ENCODE measurements at places on chromosomes 12 and 14.
A peak's percentile ranks its signal among the peaks of the same experiment; 100 is the strongest.

GRCh38 chr12:96456265-96456974 is 33.0 kb upstream of the CFAP54 start:
- no peak for DNase-seq

DNA sequence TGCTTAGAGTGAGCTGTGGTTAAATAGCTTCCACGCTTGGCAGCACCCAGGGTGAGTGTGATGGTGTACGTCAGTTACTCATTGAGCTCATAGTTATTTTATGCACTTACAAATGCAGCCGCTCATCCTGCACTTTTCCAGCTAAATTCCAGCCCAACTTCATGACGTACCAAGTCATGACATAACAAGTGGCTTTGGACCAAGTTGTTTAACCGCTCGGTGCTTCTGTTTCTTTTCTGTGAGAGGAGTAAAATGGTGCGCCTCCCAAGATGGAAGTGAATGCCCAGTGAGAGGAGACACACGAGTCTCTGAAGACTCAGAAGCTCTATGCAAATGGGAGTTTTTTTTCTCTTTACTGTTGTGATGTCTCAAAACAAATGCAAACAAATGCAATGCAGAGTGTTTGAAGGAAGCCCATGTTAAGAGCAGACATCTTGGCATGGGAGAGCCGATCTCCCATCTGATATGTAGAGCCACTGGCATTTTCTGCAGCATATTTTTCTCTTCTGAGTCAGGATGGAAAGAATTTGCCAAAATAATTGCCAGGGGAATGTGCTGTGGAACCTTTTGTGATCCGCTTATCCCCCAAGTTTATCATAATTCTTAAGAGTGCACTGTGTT is 72.2 kb downstream of the FBXW8 start:
- no peak for DNase-seq

DNA sequence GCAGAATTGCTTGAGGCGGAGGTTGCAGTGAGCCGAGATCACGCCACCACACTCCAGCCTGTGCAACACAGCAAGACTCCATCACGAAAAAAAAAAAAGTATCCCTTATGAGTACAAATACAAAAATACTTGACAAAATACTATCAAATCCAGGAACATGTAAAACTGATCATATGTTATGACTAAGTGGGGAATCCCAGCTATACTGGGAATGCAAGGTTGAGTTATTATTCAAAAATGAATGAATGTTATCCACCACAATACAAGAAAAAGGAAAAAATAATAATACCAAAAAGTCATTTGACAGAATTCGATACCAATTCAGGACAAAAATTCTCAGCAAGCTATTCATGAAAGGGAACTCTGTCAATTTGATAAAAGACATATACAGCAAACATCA is 32.6 kb downstream of the MOK start:
- DNase-seq, result no peak

GRCh38 chr14:60686865-60687264 is 37.3 kb downstream of the SIX4 start:
- DNase-seq, result no peak

GRCh38 chr12:2689393-2689792 is 105.4 kb upstream of the FKBP4 start:
- DNase-seq, result no peak

DNA sequence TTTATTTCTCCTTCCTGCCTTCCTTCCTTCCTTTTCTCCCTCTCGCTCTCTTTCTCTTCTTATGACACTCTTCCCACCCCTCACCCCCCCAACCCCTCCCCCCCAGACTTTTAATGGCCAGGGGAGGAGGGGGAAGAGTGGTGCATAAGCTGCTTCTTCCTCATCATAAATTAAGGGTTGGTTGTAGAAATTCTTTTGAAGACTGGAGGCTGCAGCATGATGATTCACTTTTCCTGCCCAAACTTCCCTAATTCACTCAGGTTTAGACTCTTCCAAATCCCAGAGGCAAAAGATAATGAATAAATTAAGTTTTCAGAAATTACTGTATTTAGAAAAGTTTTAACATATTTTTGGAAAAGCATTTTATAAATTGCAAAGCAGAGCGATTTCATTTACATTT is 58.2 kb downstream of the GRIP1 start:
- DNase-seq, result no peak

- no peak for DNase-seq
Observed at GRCh38 chr14:55352201-55352600, 59.4 kb downstream of the ATG14 start.

DNA sequence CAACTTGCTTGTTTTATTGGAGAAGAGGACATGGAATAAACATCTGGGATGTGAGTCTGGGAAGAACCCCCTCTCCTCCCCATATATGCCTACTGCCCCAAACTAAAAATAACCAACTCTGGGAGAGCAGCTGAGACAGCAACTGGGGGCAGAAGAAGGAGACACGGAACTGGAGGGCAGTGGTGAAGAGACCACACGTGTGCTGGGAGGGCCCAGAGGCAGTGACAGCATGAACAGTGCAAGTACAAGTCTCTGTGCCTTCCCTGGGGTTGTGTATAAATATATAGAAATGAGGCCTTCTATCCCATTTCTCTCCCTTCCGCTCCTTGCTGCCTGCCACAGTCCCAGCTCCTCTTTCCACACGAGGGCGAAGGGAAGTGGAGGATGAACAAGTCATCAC is 4.0 kb upstream of the KRT73 start:
- no peak for DNase-seq

DNA sequence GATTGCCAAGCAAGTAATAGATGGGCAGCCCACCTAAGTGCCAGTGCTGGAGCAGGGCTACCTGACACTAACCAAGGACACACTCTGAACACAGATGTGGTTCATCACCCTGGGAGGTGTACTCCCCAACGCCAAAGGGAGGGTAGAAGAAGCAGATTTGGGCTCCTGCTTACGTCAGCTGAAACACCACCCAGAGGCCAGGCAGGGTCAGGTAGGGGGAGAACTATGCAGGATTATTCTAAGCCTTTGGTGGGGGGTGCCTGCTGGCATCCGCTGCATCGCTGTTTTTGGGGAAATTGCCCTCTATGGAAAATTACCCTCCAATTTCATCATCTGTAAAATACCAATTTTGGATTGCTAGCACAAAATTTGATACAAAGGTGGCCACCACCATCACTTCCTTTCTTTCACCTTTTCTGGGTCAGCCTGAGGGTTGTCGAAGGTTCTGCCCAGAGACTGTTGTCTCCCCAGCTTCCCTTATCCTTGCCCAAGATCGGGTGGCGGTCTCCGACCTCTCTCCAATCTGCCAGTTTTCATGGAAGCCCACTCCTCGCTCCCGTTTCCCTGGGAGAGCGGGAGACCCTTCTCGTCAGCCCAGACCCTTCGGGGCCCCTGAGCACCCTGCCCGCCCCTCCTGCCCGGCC is 535 bp downstream of the BIN2 start:
- no peak for DNase-seq

- DNase-seq, result no peak
Observed at GRCh38 chr14:96136371-96137005, 68.2 kb upstream of the BDKRB2 start.

GRCh38 chr14:69819607-69820006 is 22.6 kb upstream of the SLC10A1 start:
- DNase-seq, result peak; percentile 46

GRCh38 chr12:130119241-130119861 is 42.9 kb upstream of the FZD10 start:
- no peak for DNase-seq

DNA sequence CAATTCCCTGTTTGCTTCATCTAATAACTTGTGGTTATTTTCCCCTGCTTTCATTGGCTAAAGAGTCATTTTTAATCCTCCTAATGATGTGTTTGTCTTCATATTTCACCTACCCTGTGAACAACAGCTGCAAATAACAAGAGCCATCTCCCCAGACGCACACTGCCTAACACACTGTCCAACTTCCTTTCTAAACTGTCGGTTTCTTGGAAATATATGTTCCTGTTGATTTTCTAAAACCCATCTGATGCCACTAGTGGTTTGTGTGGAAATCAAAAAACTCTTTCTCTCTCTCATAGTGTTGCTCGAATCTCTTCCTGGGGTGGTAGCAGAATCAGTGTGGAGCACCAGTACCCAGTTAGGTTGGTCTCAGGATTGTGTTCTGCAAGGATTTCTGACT is 226.9 kb downstream of the EPS8 start:
- no peak for DNase-seq

DNA sequence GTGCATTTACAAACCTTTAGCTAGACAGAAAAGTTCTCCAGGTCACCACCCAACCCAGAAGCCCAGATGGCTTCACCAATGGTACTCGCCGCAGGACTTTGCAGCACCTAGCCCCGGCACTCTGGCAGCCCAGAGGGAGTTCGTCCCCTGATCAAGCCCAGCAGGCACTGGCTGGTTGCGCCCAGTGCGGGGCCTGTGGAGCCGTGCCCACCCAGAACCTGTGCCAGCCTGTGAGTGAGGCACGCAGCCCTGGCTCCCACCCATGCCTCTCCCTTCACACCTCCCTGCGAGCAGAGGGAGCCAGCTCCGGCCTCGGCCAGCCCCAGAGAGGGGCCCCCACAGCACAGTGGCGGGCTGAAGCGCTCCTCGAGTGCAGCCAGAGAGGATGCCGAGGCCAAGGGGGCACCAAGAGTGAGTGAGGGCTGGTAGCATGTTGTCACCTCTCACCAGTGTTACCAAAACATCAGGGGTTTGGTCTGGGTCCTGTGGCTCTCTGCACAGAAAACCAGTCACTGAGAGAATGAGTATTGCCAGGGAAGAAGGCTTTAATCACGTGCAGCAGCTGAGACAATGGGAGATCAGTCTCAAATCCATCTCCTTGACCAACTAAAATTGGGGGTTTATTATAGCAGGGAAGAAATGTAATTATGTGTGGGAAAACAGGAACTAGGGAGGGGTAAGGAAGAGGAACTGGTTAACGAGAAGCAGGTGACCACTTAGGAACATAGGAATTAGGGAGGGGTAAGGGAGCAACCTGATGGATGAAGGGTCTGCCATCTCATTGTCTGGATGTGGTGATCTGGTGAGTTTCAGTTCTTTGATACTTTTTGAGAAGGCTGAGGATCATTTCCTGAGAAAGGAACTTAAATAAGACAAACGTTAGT is 151.3 kb downstream of the NUBPL start:
- no peak for DNase-seq

GRCh38 chr14:44979740-44980356 is 17.9 kb downstream of the TOGARAM1 start:
- no peak for DNase-seq

DNA sequence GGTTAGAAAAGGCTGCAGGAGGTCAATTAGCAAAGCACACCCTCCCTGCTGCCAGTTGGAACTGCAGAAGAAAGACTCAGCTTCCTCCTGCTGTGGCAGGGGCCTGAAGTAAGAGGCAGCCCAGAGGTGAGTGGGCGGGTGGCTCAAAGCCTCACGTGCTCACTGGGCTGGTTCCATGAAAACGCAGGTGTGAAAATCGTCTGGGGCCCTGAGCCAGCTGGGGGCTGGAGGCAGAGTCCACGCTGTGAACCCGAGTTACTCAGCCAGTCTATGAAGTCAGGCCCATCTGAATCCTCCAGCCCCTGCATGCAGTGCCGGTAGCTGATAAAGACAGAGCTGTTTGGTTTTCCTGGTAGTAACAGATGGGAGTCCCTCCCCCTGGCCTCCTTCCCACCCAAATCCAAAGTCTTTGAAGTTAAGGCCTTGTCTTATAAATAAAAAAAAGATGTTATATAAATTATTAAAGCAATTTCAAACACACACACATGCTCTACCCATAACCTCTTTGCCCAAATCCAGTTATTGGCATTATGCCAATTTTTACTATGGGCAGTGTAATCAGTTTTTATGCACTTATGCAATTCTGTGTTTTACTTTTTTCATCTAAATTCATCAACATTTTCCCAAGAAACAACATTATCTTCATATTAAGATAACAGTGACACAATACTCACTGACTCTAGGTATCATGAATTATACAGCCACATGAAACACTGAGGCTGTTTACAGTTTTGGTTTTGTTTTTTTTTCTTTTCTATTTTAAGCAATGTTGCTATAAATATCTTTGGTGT is 57.9 kb upstream of the PNMA1 start:
- DNase-seq, result peak; percentile 44

- DNase-seq, result peak; percentile 27
Observed at GRCh38 chr14:60094306-60094897, 2.7 kb downstream of the PCNX4 start.

GRCh38 chr14:105883066-105884005 is 357.0 kb downstream of the TMEM121 start:
- DNase-seq, result no peak

DNA sequence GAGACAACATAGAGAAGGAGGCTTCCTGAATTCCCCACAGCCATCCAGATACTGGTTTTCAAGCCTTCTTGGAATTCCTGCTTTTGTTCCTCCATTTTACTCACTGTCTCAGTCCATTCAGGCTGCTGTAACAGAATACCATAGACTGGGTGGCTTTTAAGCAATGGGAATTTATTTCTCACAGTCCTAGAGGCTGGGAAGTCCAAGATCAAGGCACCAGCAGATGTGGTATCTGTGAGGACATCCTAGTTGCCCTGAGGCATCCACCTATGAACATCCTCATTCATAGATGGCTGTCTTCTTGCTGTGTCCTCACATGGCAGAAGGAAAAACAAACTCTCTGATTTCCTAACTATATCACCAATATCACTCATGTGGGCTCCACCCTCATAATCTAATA is 374.9 kb downstream of the FUT8 start:
- DNase-seq, result no peak

- no peak for DNase-seq
Observed at GRCh38 chr14:77908847-77909246, 108.9 kb downstream of the ADCK1 start.

DNA sequence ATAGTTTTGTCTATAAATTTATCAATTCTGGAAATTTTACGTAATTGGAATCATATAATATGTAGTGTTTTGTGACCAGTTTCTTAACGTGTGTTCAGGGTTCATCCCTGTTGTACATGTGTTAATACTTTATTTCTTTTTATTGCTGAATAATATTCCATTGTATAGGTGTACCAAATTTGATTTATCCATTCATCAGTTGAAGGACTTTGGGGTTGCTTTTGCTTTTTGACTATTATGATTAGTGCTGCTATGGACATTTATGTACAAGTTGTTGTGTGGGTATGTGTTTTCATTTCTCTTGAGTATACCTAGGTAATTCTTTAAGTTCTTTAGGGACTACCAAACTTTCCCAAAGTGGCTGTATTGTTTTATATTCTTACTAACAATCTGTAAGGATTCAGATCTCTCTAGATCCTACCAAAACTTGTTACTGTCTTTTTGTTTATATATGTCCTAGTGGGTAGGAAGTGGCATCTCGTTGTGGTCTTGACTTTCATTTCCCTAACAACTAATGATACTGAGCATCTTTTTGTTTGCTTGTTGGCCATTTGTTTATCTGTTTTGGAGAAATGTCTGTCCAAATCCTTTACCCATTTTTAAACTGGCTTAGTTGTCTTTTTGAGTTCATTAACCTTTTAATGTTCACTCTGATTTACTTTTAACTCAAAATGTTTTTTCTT is 14.9 kb downstream of the VRK1 start:
- DNase-seq, result no peak

- no peak for DNase-seq
Observed at GRCh38 chr12:25979563-25979962, 21.1 kb downstream of the RASSF8 start.
